Mesangial cell (primary cell): ENCODE measurements at places on chromosomes 2 and 18. TPM values are rescaled to one million over a fixed set of nuclear protein-coding genes. Genes with fewer than 3 reads are reported as not detected.

Gene ARID5A
- 19.1 and 26.6 TPM in 2 replicates for total RNA-seq

Gene PCARE
- total RNA-seq: not detected in 2 replicates

Gene CDKL4
- 0.25 TPM in 1 of 2 replicates, not detected in the other for total RNA-seq

Gene VWC2L
- not detected in 2 replicates for total RNA-seq

Gene WNT10A
- 1.1 and 10.5 TPM in 2 replicates for total RNA-seq

Gene CHRND
- total RNA-seq: not detected in 2 replicates

Gene ROCK1
- total RNA-seq: 11.4 and 12.4 TPM in 2 replicates

Gene BMP10
- total RNA-seq: not detected in 2 replicates

Gene NEU2
- not detected in 2 replicates for total RNA-seq

Gene ZNF2
- 1.3 and 4.6 TPM in 2 replicates for total RNA-seq

Gene TEX44
- not detected in 2 replicates for total RNA-seq

Gene MAB21L4
- total RNA-seq: not detected in 2 replicates
